ENCODE measurements at places on chromosomes 6 and 20.

GRCh38 chr6:158963020-158963808, 36.8 kb downstream of the RSPH3 start:
- DNase-seq, result no peak

GRCh38 chr20:20365480-20366161, 2.3 kb upstream of the INSM1 start:
- DNase-seq, result no peak

- DNase-seq, result no peak
These were observed 25.9 kb downstream of the MRS2 start for GRCh38 chr6:24428615-24429014.

- no peak for DNase-seq
These were observed 526.0 kb upstream of the SOX4 start for GRCh38 chr6:21067521-21067920.

DNA sequence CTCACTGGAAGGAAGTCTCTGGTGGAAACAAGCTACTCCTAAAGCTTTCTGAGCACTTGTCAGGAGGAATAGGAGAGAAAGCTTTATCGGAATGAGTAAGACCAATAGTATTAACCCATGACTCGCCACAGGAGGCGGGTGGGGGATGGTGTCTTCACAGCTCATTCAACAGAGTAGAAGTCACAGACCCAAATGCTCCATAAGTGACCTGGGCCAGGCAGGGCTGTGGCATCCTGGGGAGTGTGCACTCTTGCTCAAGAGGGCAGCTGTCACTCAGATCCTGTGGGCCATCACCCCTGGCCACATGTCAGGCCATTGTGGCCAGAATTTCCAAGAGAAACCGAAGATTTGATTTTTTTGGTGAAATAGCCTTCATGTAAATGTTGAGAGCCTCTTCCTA, 116.0 kb downstream of the SYCP2 start:
- no peak for DNase-seq

DNA sequence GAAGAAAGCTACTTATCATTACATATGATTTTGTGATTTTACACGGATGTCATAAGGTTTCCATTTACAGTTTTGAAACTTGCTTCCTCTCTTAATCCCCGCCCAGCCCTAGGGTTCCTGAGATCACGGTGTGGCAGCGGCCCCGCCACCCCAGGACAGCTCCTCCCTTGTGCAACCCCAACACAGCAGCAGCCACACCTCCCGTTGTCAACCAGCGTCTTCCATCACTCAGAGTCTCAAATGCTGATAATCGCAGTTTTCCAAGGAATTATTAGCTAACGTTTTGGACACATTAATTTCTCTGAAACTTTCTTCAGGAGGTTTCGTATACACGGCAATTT, 204.8 kb downstream of the THBS2 start:
- DNase-seq, result no peak

- DNase-seq, result no peak
These were observed 51.9 kb downstream of the SNAI1 start for GRCh38 chr20:50034567-50035180.

DNA sequence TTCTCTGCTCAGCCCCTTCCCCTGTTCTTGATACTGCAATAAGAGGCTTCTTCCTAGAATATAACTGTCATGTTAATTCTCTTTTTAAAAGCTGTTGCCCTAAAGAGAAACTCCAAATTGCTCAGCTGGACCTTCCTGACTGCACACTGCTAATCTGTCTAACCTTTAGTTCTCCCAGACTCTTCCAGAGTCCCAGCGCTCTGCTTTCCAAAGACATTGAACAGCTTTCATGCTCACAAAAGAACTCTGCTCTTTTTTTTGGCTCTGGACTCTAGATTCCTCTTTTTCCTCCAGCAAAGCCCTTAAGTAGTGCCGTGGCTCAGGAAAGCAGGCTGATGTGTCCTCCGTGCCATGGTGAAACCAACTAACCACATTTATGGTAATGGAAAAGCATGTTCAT, 356.6 kb upstream of the RSPO3 start:
- DNase-seq, result no peak
